NCI-H187 (cell line): ENCODE measurements at places on chromosomes 2 and 18.

GRCh38 chr2:64574871-64575270, 50.7 kb downstream of the AFTPH start:
- no peak for DNase-seq

DNA sequence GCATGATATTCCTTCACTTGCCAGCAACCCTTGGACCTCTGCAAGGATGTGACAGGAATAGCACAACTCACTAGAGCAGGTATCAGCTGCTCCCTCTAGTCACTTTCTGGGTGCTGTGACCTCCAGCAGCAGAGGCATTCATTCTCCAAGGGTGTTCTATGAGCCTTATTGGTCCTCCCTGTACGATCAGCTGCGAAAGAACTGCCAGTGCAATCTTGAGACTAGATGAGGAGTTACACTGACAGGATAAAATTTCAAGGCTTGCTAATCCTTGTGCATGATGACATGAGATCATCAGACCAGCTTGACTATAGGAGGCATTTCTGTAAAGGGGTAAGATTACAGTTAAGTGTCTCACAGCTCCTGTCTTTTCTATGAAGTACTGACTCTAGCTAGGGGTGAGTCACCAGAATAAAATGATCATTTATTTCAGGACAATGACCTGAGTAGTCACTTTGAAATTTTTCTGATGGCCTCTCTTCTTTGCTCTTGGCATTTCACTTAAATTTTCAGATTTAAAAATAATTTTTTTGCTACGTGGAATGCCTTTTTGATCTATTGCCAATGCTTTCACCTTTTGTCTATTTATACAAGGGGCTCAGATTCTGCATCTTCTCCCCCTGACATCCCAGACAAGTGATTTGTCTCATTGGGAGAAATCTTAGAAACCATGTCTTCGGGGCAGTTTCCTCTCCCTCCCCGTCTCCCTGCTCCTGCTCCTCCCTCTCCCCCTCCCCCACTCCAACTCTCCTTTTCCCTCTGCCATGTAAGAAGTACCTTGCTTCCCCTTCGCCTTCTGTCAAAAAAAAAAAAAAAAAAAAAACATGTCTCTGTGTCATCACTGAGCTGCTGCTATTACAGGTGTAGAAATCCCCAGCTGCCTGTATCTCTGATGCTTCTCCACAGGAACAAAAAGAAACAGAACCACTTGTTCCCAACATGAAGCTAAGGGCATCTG, 49.2 kb upstream of the FRZB start:
- DNase-seq: no peak

DNA sequence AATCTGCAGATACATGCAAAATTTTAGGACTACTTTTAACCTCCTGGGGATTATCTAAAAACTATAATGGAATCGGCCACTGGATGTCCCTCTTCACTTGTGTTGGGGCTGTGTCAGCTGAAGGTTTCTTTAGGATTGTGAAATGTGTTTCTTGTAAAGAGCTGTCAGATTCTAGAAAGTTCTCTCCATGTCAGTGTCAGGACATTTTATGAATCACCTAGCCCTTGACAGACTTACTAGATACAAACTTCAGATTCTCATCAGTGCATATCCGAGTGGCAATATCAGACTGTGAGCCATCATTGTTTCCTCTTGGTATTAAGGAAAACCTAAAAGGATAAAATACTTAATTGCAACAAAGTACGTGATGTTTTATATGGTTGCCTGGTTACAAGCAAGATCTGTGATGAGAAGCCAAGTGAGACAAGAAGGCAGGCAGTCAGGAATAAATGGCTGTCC, 107.3 kb downstream of the CPS1 start:
- DNase-seq: no peak

DNA sequence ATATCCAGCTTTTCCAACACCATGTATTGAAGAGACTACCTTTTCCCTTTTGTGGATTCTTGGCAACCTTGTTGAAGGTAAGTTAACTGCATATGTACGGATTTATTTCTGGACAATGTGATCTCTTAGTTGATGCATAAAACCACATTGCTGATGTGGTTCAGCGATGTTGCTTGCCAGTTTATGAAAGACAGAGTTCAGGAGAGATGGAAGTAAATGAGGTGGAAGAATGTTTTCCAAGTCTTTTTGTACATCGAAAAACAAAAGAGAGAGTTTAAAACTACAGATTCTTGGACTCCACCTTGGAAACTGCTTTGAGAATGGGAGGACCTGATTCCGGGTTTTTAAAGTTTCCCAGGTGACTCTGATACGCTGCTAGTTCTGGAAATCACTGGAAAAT, 43.8 kb downstream of the MOB4 start:
- DNase-seq: no peak

DNA sequence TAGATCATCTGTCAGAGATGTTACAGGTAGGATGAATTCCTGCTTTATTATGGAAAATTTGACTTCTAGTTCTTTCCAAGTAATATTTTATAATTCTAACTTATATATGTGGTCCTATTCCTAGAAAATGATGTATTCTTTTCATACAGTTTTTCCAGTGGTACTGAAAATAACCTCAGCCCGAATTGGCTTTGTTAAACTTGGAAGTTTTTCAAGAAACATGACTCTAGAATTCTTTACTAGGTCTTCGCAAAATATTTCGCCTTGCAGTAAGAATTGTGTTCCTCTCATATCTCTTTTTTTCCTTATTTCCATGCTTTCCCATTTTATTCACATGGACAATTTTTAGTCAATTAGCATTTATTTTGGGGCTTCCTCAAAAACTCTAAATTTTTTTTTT, 60.5 kb downstream of the BMPR2 start:
- DNase-seq: no peak

DNA sequence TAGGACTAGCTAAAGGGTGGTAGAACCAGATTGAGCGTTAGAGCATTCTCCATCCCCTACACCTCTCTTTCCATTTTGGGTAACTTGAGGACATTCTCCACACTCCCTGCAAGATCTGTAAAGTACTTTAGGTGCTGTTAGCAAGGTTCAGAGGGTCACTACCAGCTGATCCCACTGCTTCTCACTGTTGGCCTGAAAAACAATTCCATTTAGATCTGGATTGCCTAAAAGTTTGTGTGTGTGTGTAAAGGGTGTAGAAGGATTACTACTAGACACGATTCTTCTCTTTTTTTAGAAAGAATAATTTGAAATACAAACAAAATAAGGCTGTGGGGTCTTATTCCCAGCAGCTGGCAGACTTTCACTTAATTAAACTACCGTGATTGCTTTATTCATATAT, 95.1 kb upstream of the TMEM178A start:
- DNase-seq: no peak

DNA sequence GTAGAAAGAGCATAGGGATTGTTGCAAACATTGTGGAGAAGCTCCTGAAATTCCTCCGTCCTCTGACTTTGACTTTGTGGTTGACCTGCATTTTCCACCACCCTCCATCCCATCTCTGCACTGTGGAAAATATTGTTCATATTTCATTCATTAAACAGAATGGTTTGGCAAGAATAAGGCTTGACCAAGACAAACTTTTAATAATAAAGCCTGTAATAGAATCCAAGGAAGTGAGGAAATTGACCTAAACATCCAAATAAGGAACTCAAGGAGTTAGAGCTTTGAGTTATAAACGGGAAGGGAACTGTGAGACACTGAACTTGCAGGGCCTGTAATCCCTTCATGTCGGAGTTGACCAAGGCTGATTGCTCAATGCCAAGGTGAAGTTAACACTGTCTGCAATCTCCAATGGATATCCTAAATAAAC, 115.2 kb downstream of the GFPT1 start:
- DNase-seq: no peak

- no peak for DNase-seq
Measured at GRCh38 chr18:32310101-32310500, 120.3 kb downstream of the MEP1B start.

- no peak for DNase-seq
Measured at GRCh38 chr2:174446531-174446930, 40.3 kb downstream of the GPR155 start.

GRCh38 chr18:8556424-8556823, 52.8 kb upstream of the RAB12 start:
- no peak for DNase-seq

- no peak for DNase-seq
Measured at GRCh38 chr2:239343946-239344856, 56.6 kb downstream of the HDAC4 start.

GRCh38 chr2:236824836-236825235, 255.2 kb downstream of the ACKR3 start:
- peak; percentile 10 for DNase-seq

GRCh38 chr2:184205048-184205596, 393.2 kb upstream of the ZNF804A start:
- no peak for DNase-seq

DNA sequence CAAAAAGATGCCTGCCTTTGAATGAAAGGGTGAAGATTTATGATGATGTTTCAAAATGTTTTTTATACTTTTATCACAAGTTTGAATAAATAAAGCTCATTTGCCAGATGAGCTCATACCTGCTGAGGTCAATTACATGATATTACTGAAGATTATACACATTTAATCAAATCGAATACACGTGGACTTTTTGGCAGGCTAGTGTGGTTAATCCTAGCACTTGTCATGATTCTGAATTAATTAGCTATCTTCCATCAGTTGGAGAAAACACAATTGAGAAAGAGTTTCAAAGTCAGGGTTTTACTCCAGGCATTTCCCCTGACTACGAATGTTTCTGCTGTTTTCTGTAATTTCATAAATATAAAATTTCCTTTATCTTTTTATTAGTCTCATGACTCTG, 54.4 kb downstream of the LRPPRC start:
- no peak for DNase-seq

DNA sequence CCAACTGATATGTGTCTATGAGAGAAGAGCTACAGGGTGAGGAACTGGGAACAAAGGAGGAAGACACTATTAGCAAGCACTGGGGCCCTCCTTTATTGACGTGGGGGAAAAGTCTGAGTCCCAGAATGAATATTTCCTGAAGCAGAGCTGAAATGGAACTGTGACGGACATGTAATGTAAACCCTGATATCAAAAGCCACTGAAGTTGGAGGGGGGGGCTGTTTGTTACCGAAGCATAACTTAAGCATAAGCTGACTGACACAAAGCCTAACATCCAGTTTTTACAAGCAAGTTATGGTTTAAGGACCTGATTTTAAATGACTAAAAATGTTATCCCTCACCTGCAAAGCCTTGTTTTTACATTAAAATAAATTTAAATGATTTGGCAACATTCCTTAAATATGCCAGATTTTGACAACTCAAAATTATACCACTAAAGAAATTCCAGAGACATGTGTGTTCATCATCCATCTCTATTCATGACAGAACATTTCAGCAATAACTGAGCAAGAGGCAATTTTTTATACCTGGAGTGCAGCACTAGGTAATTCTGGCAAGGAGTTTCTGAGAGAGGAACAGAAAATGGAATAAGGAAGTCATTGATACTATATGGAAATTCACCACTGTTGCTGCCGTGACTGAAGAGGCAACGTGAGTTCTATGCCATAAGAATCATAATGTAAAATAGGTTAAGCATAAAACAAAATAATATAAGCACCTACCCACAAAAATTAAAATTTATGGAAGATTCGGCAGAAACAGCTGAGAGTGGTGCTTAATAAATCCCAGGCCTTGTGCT, 186.0 kb downstream of the AFF3 start:
- no peak for DNase-seq

DNA sequence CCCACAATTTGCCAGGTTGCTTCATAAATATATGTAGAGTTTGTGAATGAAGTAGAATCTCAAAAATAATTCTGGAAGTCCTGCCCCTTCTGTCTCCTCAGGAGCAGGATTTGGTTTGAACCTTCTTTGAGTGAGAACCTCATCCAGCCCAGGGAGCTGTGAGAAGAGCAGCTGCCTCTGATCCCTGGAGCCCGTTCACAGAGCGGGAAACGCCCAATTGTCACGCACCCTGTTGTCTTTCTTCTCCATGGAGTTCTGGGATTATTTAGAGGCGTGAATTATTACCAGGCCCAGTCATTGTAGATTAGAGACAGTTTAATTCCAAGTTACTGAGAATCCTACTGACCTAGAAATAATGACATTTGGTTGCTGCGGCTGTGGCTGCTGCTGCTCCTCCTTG, 66.1 kb downstream of the TPO start:
- no peak for DNase-seq

DNA sequence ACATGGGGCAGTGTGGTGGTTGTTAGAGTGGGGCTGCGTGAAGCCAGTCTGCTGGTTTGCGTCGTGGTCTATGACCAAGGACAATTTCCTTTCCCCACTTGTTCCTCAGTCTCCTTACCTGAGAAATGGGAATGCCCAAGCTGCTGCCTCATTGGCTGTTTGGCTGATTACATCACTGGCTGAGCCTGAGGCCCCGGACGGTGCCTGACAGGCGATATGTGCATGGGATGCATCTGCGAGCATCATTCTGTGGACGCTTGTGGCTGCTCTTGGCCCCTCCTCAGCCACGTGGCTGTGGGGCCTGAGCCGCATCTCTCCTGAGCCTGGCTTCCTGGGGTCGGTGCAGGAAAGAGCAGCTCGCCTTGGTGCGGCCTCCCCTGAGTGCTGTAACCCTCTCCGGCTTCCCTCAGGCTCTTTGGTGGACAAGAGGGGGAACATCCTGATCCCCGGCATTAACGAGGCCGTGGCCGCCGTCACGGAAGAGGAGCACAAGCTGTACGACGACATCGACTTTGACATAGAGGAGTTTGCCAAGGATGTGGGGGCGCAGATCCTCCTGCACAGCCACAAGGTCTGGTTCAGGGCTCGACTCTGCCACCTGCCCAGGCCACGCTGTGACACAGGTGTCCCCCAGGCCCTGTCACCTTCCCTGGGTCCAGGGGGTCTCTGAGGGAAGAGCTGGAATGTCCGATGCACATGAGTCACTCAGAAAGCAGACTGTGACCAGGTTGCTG, 17.2 kb downstream of the CNDP2 start:
- DNase-seq: no peak

- DNase-seq: no peak
Measured at GRCh38 chr18:7094427-7094826, 23.2 kb downstream of the LAMA1 start.

DNA sequence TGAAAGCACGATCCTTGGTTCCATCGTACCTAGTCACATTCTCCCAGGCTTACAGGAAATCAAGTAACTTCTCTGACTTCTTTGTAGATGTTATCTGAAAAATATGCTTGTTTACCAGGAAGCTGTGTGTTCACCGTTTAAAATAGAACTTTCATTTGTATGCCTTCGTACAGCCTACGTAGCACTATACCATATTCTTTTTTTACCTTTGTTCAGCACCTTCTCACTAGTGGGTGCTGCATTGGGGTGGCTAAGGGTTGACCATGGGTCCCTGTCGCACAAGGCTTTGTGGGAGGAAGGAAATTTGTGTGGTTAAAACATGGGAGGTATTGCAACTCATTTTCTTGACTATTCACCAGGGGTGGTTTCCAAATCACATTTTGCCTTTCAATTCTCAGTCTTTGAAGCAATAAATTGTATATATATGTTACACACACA, 16.6 kb downstream of the MALT1 start:
- DNase-seq: no peak

GRCh38 chr2:151138507-151138906, 123.2 kb downstream of the RBM43 start:
- no peak for DNase-seq

DNA sequence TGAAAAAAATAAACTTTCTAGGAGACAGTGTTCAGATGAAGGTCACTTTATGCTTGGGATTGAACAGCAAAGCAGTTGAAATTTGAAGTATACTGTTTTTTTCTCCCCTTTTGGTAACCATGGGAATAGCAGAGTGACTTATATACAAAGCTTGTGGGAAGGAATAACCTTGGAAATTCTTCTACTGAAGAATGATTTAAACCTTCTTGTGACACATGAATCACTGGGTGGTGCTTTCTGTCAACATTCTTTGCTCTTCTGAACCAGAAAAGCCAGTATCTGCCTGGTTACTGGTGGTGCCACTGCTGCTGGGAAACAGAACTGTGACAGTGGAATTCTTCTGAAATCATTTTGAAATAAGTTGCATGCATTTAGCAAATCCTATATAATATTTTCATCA, 39.4 kb upstream of the RND3 start:
- DNase-seq: no peak

- no peak for DNase-seq
Measured at GRCh38 chr2:29056452-29056851, 17.9 kb downstream of the PCARE start.
